ENCODE measurements at places on chromosomes 5 and 9.

DNA sequence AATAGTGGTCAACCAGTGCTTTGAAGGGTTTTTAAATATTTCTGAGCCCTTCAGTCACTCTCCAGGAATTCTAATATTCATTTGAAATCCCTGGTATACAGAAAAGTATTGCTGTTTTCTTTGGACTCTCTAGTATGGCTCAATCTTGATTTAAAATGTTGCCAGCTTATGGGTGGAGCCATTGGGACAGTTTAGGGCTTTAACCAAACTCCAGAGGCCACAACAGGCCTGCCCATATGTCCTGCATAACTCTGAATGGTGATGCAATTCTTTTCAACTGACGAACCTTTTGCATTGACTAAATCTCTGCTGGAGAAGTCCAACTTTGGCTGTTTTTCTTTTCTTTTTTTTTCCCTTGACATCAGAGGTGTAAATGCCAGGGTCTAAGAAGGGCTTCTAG, 10.3 kb upstream of the ANKHD1 start:
- DNase-seq: no peak

DNA sequence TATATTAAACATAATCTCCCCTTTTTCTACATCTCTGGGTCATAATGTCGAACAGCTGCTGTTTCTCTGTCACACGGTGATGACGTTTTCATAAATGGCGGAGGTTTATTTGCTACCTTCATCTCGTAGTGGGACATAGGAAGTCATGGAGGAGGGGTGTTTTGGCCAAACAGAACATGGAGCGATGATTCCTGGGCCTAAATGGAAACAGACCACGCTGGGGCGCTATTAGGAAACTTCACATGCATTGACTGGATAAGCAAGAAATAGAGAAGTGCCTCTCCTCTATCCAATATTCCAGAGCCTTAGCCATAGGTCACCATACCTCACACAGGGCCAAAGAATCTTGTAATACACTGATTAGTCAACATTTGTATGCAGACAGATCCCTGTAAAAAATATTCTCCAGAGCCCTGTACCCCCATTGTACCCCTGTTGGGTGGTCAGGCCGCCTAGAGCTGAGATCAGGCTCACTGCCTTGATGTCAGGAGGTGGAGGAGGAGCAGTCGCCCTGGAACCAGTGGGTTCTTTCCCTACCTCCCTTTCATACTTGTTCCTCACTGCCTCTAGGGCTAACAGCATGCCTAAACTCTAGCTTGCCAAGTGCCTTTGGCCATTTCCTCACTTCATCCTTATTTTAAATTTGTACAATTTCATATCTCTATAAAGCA, 77.8 kb upstream of the SPIN1 start:
- DNase-seq: no peak

- DNase-seq: no peak
Measured at GRCh38 chr9:108473209-108474112, 382.3 kb downstream of the ACTL7B start.

GRCh38 chr9:127128341-127129072, 6.1 kb upstream of the ANGPTL2 start:
- DNase-seq: no peak

DNA sequence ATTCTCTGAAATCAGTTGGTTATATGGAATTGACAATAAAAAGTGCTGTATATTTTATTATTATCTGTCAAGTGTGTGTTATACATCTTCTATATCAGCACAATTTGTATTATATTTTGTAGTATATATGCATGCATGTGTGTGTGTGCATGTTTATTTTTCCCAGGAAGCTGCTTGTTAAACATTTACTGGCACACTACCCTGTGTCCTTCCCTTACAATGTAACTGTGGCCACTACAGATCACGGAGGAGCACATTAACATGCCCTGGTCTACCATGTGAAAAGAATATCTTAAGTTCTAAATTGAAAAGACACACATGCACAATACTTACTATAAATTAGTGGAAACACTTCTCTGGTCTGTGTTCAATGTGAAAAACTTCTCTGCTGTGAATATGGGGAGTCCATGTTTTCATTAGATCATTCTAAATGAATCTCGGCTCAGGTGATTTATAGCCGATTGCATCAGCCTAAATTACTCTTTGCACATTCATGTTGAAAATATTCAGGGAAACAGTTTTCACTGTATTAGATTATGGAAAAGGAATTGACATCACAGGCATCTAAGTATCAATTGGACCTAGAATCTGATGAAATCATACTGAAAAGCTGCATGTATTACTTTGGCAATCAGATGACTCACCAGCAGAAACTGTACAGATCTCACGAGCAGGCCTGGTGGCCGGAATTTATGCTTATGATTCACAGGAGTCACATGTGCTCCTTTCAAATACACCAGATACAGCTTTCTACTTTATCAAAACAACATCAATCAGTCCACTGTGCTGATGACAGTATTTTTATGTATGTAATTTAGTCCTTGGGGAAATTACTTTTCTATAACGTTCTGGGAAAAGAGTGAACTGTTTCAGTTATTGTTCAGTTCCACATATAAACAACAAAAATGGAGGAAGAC, 39.4 kb downstream of the LURAP1L start:
- no peak for DNase-seq

GRCh38 chr5:121962347-121962670, 534 bp downstream of the SRFBP1 start:
- DNase-seq: no peak

DNA sequence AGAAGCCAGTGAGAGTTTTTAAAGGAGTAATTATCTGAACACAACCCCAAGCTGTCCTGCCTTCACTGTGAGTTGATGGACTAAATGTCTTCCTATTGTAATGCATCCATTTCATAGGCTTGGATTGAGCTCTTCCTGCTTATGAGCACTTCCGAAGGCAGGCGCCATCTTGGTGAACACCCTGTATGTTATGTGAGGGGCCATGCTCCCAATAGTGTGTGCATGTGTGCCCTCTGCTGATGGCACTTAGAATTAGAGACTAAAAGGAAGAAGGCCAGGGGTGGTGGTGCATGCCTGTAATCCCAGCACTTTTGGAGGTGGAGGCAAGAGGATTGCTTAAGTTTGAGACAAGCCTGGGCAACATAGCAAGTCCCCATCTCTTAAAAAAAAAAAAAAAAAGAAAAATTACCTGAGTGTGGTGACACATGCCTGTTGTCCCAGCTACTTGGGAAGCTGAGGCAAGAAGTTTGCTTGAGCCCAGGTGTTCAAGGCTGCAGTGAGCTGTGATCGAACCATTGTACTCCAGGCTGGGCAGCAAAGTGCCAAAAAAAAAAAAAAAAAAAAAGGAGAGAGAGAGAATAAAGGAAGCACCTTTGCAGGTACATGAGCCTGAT, 65.0 kb downstream of the C9orf152 start:
- no peak for DNase-seq

GRCh38 chr5:9512457-9512856, 33.4 kb downstream of the SEMA5A start:
- no peak for DNase-seq

- no peak for DNase-seq
Measured at GRCh38 chr5:9919306-9920030, 289.3 kb upstream of the TAS2R1 start.

DNA sequence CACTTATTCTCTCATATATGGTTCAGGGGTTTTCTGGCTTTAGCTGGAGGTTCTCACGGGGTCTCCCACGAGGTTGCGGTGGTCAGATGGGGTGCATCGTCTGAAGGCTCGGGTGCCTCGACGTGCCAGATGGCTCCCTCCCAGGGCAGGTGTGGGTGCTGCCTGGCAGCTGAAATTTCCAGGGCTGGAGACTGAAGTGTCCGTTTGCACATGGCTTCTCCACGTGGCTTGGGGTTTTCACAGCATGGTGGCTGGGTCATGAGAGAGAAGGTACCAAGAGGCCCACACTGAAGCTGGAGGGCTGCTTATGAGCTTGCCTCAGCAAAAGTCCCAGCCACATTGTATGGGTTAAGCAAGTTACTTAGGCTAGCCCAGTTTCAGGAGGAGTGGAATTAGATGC, 218.6 kb downstream of the AGTPBP1 start:
- no peak for DNase-seq

- DNase-seq: peak; percentile 49
Measured at GRCh38 chr5:14870337-14871213, 1.0 kb downstream of the ANKH start.

DNA sequence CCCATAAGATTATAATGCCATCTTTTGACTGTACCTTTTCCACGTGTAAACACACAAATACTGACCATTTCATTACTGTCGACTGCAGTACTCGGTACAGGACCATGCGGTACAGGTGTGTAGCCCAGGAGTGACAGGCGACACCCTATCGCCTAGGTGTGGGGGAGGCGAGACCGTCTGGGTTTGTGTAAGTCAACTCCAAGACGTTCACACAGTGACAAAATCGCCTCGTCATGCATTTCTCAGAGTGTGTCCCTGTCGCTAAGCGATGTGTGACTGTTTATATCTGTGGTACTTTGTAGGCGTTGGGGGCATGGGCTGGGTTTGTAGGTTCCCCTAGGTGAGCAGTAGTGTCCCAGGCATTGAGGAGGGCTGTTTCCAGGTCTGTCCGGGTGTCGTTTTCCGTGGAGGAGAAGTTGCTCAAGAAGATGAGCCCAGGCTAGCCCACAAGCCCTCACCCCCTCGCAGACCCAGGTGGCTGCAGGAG, 20.3 kb downstream of the NEK6 start:
- DNase-seq: no peak

DNA sequence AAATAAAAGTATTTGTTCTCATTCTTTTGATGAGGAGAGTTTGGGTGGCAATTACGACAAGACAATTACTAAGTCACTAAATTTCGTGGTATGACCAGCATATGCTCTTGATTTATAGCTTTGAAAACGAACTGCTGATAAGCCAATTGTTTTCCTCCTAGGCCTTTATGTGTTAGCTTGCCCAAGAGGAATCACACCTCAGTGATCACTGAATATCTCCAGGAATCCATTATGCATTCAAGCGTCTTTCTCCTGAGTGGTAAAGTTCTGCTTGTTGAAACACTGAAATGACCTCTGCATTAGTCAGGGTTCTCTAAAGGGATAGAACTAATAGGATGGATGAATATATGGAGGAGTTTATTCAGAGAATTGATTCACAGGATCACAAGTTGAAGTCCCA, 677.7 kb upstream of the MEF2C start:
- no peak for DNase-seq

DNA sequence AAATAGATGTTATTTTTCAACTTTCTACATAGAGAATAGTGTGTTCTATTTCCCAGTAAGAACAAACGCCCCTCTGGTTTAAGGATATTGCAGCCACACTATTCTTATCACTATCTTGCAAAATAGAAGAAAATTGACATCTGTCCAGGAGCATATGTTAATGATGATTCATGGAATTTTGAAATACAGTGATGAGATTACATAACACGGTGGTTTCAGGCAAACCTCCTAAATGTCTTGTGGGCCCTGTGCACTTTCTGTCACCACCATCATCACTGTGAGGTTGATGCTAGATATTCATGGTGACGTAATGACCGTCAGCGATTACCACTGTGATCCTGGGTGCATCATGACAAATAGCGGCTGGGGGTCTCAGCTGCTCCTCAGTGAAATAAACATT, 48.1 kb downstream of the CFAP90 start:
- no peak for DNase-seq

DNA sequence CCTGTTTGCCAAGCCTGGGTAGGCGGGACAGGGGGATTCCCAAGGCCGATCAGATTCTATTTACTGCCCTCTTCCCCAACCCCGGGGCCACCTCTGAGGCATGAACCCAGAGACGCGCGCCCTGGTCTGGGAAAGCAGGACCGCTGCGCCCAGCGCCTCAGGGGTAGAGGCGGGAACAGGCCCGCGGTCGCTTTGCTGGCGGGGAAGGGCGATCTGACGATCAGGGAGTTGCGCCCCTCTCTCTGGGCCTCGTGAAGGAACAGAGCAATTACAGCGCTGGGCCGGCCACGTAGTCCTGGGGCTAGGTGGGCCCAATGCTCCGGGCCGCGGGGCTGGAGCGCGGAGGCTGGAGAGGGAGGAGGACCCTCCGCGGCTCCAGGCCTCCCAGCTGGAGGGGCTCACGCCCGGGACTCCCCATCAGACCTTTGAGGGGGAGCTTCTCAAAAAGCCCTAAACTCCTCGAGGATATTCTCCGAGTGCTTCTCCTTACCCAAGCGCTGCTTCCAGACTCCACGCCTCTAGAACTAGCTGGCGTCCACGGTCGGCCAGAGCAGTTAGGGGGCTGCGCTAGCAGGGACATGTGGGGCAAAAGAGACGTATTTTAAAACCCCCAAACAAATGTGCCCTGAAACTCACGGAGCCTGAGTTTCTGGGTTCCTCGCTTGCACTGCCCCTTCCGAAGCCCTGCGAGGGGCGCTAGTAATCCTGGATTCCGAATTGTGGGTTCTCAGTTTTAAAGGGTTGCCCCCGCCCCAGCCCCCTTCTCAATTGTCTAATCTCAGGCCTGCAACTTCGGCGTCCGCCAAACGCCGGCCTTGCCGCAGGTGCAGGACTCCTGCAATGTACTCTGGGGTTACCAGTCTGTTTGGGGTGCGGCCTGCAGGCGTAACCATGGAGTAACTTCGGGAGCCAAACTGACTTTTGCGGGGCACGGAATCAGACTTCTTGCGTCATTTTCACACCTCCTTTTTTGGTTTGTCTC, 57.6 kb downstream of the TMEM174 start:
- no peak for DNase-seq

DNA sequence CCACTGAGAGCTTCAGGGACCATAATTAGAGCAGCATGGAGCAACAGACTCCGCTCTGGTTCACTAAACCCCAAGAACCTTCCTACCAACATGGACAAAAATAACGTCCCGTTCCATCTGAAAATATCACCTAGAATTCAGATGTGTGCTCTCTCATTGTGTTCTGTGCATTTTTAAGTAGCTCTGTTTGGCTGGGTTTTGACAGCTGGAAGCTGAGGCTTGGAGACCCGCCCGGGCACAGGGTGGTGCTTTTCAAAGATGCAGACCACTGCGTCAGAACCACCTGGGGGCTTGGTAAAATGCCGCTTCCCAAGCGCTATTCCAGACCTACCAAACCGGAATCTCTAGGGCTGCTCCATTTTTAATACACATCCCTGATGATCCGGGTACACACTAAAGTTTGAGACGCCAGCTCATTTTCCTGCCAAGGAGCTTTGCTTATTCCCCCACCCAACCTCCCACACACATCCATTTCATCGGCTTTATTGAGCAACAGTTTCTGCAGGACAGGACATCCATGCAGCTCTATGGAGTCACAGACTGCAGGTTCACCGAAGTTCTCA, 104.8 kb downstream of the GABBR2 start:
- DNase-seq: no peak

GRCh38 chr5:31886206-31886605, 247.3 kb downstream of the PDZD2 start:
- DNase-seq: no peak

DNA sequence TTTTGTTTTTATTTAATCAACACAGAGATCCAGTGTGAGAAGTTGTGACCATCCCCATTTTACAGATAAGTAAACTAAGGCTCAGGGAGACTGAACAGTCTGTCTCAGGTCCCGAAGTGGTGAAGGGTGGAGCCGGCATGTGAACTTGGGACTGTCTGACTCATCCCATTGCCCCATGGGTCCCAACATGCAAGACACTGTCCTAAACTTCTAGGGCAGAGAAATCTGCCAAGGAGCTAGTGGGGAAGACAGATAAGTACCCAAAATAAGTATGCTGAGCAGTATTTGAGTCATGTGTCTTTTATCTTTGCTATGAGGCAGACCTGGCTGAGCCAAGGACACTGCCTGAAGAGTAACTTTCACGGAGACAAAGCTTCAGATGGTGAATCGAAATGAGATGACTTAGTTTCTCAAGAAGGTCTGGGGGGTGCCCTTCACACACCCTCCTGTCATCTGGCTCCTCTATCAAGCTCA, 64.3 kb upstream of the SLC25A51 start:
- DNase-seq: no peak
